ENCODE measurements at places on chromosomes 5 and 9.

DNA sequence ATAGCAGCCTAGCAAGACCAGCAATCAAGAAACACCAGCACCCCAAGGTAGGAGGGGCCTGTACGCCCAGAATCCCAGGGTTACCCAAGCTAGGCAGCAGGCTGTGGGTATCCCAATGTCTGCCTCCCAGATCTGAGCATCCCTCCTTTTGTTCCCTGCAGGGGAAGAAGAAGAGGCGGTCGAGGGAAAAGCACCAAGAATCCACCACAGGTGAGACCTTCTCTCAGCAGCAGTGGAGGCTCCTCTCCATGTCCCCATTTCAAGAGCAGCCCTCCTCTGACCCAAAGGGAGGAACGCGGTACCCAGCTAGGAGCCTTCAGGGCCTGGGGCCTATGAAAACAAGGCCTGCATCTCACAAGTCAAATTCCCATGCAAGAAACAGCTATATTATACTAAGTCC, 28.9 kb downstream of the TCF7 start:
- DNase-seq: no peak

GRCh38 chr9:88680041-88680440, 145.1 kb downstream of the NXNL2 start:
- no peak for DNase-seq

GRCh38 chr5:59745415-59745863, 148.1 kb downstream of the PDE4D start:
- DNase-seq: peak; percentile 8

- DNase-seq: no peak
Measured at GRCh38 chr5:67880876-67881275, 334.7 kb upstream of the PIK3R1 start.

GRCh38 chr5:142432369-142432863, 107.6 kb upstream of the SPRY4 start:
- no peak for DNase-seq

GRCh38 chr5:78594610-78595457, 53.7 kb downstream of the LHFPL2 start:
- DNase-seq: no peak

GRCh38 chr5:159782197-159782994, 133.9 kb upstream of the ADRA1B start:
- no peak for DNase-seq

- no peak for DNase-seq
Measured at GRCh38 chr5:139912158-139912557, 116.5 kb downstream of the PSD2 start.

DNA sequence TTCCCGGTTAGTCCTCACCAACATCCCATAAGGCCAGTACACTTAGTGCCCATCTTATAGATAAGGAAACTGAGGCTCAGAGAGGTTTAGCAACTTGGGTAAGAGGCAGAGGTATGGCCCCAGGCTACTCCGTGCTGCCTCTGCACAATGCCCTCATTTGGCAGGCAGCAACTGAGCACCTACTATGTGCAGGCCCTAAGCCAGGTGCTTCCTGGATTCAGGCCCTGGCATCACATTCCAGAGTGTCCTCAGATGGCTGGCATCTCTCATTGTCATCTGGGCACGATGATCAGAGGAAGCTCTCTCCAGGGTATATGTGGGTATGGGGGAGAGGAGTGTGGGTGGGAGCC, 53.8 kb upstream of the PSD2 start:
- no peak for DNase-seq

- no peak for DNase-seq
Measured at GRCh38 chr5:170117736-170118135, 12.0 kb downstream of the FOXI1 start.

DNA sequence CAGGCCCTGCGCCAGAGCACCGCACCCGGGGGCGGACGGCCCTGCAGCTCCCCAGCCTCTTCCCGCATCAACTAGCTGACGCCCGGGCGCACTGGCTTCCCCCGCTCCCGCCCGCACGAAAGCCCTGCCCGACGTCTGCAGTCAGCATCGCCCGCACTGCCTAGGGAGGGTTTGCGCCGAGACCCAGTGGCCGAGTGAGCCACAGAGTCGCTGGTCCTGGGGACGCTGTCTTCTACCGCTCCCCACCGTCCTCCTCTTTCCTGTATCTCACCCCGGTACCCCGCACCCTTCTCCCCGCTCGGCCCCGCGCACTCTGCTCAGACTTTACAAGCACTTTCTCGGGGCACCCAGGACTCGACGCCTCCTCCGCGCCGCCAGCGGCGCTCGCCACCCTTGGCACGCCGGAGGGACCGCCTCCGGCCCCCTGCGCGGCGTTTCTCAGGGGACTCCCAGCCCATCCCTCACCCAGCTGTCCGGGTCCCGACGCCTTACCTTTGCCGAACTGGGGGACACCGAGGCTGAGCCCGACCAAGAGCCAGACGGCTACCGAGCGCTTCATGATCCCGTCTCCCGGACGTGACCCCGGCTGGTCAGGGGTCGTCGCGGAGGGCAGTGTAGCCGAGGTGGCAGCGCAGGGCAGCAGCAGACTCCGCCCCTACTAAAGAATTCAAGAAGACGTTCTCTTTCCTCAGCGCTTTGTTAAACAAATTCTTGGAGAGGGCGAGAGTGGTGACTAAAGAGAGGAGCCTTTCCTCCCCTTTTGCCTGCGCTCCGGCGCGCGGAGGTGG, 670 bp downstream of the EDIL3 start:
- DNase-seq: peak; percentile 51

DNA sequence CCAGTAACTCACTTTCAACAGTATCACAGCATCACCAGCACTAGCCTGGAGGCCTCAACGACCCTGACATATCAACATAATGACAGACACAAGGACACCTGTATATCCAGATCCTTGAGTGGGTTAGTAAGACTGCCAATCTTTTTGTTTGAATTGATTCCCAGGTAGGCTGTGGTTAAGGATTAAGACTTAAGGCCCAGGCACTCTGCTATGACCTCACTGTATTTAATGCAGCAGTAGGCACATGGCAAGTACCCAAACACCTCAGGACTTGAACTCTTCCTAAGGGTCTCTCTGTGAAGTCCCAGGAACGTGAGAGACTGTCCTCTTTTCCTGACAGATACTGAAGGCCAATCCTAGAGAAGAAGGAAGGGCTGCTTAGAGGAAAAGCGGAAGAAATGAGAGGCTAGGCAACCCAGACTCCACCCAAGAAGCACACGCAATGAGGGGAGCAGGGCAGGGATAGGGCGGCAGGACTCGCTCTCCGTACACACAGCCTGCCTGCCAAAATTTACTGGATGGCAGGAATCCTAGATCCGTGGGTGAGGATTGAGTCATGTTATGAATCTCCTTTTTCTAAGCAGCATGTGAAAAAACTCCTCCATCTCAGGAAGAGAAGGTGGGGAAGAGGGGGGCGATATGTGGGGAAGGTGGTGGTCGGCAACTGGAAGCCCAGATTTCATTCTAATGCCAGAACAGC, 93.4 kb downstream of the SIL1 start:
- DNase-seq: peak; percentile 81

DNA sequence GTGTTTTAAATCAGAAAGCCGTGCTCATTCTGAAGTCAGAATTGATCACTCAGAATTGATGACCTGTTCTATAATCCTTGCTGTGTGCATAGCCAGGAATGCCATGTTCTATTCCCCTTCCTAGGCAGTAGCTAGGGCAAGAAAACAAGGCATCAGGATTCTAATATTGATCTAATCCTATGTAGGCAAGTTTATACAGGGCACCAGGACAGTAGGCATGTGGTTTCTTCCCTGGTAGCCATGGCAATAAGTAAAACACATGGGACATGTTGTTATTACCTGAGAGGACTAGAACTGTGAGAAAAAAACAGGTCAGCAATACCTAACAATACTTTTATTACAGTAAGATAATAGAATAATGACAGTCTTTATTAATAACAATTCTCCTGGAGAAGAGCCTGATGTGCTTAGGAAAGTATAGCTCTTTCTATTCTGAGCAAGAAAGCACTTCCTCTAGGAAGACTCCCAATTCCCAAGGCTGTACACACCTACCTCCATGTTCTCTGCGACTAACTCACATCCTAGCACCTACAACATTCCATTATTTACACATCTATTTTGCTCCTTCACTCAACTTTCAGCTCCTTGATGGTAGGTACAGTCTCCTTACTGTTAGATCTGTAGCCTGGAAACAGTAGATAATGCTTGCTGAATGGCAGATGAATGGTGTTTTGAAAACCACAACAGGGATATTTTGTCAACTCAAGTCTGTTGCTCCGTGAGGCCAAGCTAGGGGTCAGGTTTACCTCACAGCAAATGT, 70.8 kb downstream of the STX17 start:
- DNase-seq: no peak

DNA sequence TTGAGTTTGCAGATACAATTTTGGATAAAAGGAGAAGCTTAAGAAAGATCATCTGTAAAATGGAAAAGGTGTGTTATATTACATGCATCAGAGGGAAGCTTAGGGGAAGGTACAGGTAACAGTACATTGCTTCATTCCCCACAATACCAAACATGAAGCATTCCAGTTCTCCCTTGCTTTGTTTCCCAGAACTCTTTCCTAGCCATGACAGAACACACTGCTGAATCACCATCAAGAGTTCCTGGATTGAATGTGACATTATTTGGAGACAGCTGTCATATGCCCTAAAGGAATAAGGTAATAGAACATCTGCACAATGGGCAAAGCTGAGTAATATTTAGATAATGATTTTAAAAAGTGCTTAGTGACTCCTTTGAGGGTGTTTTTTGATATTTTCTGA, 303.5 kb upstream of the ST8SIA4 start:
- DNase-seq: no peak

DNA sequence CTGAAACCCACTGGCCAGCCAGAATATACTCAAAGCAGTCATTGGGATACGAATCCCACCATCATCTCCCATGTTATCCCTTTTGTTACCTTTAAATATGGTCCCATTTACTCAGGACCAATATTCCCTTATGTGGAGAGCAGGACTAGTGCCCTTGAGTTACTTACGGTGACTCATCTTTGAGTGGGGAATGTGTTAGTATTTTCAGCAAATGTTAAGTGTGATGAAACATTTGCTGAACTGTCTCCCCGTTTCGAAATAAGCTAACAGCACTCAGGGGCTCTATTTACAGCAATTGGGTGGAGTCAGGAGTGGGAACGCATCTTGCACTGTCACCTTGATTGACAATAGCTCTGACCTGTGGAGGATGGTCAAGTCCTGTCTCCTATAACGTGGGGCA, 67.4 kb downstream of the CTSL start:
- DNase-seq: no peak

GRCh38 chr5:142542906-142543305, 143.0 kb downstream of the FGF1 start:
- no peak for DNase-seq

- no peak for DNase-seq
Measured at GRCh38 chr5:45411971-45412612, 284.1 kb downstream of the HCN1 start.

GRCh38 chr9:104506565-104506964, 2.5 kb downstream of the OR13F1 start:
- DNase-seq: no peak

DNA sequence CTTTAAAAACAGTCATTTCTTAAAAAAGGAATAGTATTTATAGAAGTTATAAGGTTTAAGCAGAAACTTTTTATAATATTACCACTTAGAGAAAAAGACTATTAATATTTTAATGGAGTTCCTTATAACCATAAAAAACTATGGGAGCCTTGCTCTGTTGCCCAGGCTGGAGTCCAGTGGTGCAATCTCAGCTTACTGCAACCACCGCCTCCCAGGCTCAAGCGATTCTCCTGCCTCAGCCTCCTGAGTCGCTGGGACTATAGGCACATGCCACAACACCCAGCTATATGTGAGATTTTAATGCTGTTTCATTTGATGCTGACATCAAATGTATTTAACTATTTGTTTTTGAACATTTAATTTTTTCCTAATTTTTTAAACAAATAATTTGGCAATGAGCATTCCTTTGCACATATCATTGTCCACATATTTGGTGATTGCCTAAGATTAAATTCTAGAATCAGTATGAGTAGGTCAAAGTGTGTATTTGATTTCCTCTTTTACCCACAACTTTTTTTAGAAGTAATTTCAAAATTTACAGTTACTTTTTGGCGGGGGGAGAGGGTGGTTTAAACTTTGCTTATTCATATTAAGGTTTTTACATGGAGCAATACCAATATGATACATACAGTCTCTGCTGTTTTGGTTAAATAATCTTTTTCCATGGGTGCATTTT, 235.5 kb downstream of the ARHGEF28 start:
- no peak for DNase-seq

DNA sequence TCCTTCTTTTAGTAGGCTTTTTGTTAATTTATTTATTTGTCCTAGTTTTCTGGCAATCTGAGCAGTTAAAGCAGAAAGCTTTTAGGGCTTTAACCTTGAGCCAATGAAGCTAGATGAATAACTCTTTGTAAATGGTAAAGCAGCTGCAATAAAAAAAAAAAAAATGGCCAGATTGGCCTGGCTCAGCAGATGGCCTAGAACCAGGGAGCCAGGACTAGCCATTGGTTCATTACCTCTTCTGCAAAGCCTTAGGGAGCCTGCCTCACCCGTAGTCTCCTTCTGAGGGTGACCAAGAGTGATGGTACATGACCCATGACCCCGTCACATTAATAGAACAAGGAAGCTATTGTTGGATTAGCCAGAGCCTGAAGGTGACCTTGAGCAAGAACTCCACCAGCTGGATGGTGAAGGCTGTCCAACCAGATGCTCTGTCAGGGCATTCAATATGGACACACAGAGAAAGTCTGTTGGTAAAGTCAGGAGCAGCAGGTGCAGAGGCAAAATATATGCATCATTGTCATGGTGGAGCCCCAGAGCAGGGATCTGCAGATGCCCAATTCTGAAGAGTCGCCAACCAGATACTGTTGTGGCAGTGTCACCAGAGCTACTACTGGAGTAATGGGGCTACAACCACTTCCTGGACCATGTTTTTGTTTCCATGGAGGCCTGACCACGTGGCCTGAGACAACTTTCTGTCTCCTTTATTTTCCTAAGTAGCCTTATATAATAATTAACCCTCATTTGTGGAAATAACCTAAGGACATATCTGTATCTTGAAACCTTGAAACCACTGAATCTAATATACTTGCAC, 100.7 kb downstream of the MTX3 start:
- DNase-seq: no peak

DNA sequence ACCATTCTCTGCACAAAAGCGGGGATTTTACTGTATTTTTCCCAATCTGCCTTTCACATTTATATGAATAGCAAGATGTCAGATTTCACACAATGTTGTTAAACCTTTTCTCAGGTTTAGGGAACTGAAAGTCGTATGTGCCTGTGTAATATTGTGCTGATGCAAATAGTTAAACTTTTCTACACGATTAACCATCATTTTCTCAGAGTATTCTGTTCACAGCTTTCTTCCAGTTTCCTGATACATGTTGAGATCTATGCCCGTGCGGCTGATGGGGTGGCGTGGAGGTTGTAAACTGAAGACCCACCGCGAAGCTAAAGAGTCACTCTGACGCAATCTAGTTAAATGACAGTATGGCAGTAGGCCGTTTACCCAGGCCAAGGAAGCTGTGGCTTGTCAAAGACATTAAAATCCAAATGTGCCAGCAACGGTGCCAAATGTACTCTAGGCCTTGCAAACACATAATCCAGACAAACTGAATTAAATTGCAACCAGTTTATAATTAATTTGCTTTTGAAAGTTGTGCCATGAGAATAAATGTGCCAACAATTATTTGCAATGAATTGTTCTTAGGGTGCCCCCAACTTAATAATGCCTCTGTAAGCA, 145.7 kb downstream of the EBF1 start:
- no peak for DNase-seq
